NCI-H524 treated with DMSO at 0.1 percent for 48 hours (cell line): ENCODE measurements at places on chromosomes 13 and 19.

GRCh38 chr13:101454767-101455166 lies 2.3 kb downstream of the ITGBL1 start:
- DNase-seq, result no peak

- no peak for DNase-seq
Measured at GRCh38 chr19:30760014-30760413, 387.8 kb downstream of the ZNF536 start.

- DNase-seq, result no peak
Measured at GRCh38 chr13:97540696-97541095, 106.7 kb downstream of the RAP2A start.

DNA sequence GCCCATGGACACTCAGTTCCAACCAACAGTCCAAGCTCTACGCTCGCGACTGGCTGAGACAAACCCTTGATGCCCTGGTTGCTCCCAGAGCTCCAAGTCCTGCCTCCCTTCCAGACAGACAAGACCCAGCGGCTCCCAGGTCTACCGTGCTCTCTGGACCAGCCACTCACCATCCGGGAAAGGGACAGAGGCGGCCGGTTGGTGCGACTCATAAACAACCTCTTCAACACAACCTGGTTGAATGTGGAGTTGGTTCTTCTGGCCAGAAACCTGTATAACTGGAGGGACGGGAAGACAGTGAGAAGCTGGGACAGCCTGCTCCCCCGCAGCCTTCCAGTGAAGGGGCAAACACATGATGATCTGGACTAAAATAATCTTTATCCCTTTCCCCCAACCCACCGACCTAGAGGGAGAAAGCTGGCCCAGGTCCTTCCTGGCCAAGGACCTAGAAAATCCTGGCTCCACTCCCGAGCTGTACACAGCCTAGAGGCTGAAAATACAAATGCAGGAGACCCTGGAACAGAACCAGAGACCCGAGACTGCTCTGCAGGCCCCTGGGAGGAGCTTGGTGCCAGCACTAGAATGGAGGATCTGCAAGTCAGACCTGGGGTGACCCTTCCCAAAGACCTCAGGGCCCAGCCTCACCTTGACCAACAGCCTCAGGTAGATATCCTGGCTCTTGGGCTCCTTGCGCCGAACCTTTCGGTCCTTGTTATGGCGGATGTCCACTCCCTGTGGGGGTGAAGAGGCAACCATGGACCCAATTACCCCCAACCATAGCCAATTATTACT lies 1.6 kb downstream of the RPL18 start:
- DNase-seq, result no peak

- no peak for DNase-seq
Measured at GRCh38 chr19:1425902-1426301, 12.3 kb upstream of the RPS15 start.

DNA sequence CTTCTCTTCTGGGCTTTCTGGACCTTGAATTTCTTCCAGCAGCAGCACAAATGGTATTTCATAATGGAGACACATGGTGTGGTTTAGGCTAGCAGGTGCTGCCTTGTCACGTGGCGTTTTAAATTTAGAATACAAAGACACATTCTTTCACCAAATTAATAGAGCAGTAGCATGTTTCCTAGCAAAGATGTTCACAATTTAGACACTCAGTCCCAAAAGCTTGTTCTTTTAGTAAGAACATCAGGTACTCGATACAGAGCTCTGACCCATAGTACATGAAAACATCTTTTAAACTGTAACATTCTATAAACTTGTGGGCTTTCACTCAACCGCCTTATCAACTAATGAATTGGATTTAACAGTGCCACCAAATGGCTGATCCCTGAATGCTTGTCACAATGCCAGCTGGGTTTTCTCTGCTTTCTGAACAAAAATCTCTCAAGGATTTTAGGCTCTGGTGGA lies 290.1 kb downstream of the DCLK1 start:
- DNase-seq, result no peak

- no peak for DNase-seq
Measured at GRCh38 chr19:14544977-14545715, 15.8 kb downstream of the TECR start.

DNA sequence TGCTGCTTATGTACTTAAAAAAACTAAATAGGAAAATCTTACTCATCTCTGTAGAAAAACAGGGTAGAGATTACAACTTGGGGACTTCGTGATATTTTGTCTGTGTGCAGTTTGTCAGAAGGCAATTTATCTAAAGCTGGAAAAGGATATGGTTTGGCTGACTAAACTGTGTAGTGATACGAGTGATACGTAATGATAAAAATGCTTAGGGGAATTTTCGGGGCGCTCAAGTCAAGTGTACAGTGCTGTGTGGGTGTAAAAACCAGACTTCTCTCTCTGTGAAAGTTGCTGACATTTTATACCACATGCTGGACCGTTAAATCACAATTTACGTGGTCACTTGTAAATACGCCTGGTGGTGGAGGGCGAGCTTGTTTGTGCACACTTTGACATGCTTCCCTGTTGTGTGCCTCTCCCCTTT lies 221.7 kb downstream of the KCNRG start:
- no peak for DNase-seq
